ENCODE measurements at places on chromosomes 7 and 10. TPM values are rescaled to one million over a fixed set of nuclear protein-coding genes. Genes with fewer than 3 reads are reported as not detected.

Gene TEX36
- not detected for total RNA-seq

Gene GBF1
- total RNA-seq: 31.0 TPM

Gene NCF1
- 3.5 TPM for total RNA-seq

Gene HOXA3
- 7.7 TPM for total RNA-seq

Gene LRGUK
- total RNA-seq: 0.39 TPM

Gene PLXNA4
- 12.6 TPM for total RNA-seq

Gene CUL1
- 43.5 TPM for total RNA-seq

GRCh38 chr7:256981-257646, 32.9 kb upstream of the FOXL3 start:
- no peak for DNase-seq

DNA sequence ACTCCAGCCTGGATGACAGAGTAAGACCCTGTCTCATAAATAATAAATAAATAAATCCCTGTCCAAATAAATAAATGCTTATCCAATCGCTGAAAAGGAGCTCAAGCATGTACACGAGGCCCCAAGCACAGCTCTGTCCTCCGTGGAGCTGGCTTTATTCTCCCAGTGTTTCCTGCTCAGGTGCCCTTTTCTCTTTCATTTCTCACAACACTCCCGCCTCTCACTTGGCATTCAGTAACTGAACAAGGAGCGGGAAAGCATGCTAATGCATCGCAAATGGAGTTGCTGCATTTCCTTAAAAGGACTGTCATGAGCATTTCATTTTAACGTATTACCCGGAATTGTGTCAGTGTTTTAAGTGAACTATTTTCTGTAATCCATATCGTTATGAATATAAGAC, 210.9 kb upstream of the C7orf33 start:
- DNase-seq: no peak

DNA sequence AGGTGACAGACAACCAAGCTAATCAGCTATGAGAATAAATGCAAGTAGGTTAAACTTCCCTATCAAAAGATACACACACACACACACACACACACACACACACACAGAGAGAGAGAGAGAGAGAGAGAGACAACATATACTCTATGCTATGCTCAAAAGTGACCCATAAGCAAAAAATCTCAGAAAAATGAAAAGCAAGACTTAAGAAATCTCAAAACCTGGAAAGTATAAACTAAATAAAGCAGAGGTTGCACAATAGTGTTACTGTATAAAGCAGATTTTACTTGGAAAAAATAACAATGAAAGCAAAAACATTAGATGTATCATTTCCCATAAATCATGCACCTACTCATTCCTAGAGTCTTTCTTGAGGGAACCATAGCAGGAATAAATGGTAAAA, 221.5 kb downstream of the INHBA start:
- no peak for DNase-seq

DNA sequence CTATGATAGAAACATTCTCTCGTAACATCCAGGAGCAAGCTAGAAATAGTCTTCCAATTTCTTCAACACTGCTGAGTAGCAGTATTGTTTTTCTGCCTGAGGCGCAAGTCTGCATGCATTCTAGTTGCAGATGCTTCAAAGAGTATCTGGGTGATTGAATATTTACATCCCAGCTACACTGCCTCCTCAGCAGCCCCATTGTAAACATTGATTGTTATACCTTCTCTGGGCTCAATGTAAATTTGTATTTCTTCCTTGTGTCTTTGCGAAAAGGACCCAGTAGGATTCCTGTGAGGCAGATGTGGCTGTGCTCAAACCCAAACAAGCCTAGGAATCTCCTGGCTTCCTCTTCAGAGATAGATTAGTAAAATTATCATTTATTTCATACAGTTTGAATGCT, 320.7 kb downstream of the CDC14C start:
- DNase-seq: no peak

DNA sequence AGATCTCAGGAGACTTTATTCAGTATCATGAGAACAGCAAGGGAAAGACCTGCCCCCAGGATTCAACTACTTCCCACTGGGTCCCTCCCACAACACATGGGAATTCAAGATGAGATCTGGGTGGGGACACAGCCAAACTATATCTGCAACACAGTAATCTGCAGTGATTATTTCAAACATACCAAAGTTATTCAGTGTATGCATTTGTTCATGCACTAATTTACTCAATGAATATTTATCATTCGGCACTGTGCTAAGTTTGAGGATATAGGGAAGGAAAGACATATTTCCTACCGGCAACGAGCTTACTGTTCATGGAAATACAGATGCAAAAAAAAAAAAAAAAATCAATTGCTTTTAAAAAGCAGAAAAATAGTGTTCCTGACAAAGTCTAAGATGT, 91.6 kb upstream of the IMMP2L start:
- DNase-seq: no peak

DNA sequence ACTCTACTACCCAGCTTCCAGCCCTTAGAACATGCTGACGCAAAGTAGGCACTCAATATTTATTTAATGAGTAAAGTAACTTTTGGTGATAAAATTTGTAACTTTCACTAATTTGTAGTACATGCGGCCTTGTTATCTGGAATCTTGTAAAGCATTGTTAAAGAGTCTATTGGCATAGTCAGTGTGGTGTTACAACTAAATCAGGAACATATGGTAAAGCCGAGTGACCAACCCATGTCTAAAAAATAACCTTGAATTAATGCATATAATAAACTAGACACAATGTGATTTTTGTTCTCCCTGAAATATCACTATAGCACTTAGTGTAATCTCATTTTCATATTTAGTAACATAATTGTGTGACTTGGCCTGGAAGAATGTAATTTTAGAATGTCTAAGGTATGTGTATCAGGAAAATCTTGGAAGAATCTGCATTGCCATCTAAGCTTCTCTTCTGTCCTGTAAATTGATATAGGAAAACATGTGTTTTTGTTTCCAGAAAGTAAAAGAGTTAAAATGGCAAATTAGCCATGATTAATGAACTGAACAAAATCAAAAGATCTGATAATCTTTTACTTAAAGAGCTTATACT, 256.7 kb upstream of the GNAI1 start:
- no peak for DNase-seq

GRCh38 chr10:79026341-79026761, 42.4 kb upstream of the ZMIZ1 start:
- no peak for DNase-seq

GRCh38 chr7:135697276-135698049, 30.5 kb downstream of the SLC13A4 start:
- no peak for DNase-seq

- DNase-seq: no peak
Measured at GRCh38 chr10:125629758-125630376, 53.1 kb downstream of the TEX36 start.

GRCh38 chr10:59577984-59578383, 131.7 kb downstream of the SLC16A9 start:
- DNase-seq: no peak

DNA sequence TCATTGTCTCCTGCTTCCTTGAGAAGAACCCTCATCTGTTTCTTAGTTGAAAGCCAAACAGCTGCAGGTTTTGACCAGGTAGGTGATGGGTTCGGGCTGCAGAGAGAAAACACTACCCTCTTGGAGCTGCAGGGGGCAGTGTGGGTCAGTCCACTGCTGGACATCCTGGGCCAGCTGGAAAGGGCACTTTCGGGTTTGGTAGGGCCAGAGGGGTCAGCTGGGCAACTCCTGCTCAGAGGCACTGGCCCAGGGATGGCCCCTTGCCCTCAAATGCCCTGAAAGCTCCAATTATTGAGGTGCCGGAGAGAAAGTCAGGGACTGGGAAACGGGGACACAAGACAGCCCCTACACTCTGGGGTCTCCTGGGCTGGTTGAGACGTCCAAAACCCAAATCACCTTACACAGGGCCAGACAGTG, 90.7 kb downstream of the MKI67 start:
- DNase-seq: peak; percentile 57

DNA sequence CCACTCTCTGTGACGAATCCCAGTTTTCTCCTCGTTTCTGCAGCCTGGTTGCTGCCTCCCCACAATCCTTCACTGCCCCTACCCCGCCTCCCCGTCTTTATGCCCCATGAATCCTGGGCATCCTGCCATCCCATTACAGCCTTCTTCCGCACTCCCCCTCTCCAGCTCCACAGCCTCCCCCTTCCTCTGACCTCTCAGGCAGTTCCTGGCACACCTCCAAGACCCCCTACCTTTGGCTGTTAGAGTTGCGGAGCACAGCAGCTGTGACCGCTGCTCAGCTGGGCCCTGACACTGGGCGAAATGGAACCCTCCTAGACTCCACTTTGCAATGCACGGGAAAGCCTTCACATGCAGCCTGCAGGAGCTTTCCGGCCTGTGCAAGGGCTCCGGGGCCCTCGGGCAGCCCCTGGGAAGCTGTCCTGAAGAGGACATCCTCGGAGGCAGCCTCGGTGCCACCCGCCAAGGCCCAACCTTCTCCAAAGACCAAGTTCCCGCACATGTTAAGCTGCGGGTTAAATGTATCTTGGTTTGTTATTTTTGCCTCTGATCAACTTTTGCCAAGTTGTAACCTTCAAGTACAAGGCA, 400.7 kb upstream of the MKI67 start:
- no peak for DNase-seq

GRCh38 chr10:63150745-63151144, 17.6 kb downstream of the NRBF2 start:
- no peak for DNase-seq

GRCh38 chr7:179948-180694, 12.2 kb upstream of the FAM20C start:
- no peak for DNase-seq

- no peak for DNase-seq
Measured at GRCh38 chr10:14247377-14248116, 83.2 kb downstream of the FRMD4A start.

- DNase-seq: no peak
Measured at GRCh38 chr10:109937460-109938065, 14.3 kb upstream of the XPNPEP1 start.

DNA sequence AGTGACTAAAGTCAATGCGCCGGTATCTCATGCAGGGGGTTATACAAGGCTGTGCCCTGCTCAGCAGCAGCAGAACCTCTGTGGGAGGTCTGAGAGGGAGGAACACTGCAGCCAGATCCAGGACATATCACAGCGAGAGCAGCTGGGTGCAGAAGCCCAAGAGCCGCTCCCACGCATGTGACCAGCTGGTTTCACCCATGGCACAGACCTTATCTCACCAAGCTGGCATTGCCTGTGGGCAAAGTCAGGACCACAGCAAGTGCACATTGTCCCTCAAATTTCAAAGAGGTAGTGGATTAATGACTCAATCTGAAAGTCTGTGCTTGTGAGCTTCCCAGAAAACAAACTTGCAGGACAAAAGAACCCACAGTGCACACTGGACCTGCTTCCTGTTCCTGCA, 31.6 kb upstream of the AKR1C1 start:
- no peak for DNase-seq

DNA sequence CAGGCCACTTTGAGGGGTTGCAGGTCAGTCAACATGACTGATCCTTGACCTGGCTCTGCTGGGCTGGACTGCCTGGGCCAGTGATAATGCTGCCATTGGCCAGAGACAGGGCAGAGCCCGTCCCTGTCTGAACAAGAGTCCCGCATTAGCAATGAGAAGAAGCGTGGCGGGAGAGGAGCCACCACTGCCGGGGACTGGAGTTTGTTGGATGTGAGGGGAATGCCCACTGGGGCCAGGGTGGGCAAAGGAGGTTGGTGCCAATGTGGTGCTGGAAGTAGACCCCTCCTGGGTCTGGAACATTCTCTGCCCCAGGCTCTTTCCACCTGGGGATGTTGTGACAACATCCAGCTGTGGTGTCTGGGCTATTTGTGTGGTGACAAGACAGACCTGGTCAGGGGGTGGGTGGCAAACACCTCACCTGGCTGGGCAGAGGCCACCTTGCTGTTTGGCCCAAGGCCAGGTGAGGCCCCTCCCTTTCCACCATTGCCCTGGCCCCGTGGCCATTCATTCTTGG, 7.6 kb downstream of the SAP25 start:
- DNase-seq: no peak

DNA sequence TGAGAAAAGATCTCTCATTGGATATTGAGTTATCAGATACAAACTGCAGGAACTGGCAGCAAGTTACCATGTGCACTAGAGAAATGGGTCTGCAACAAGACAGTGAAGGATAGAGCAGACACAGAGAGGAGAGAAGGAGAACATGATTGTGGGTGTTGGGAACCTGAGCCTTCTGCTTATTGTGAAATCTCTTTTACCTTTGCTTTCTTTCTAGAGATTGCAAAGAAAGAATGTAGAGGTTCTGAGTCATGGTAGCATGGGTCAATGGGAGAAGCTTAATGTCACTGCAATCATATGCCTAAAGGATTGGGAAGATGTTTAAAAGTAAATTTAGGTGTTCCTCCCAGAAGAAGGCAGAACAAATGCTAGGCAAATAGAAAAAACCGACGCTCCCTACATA, 821.4 kb downstream of the CCSER2 start:
- DNase-seq: no peak

- DNase-seq: no peak
Measured at GRCh38 chr10:33326933-33327332, 7.5 kb downstream of the NRP1 start.

- no peak for DNase-seq
Measured at GRCh38 chr10:111335826-111336225, 259.0 kb downstream of the ADRA2A start.

Data from tibial nerve (tissue), 4 donors.